ENCODE measurements at places on chromosomes 16 and 17.
A peak's percentile ranks its signal among the peaks of the same experiment; 100 is the strongest.

- no peak for DNase-seq
Measured at GRCh38 chr17:71327376-71328059, 793.3 kb upstream of the SOX9 start.

DNA sequence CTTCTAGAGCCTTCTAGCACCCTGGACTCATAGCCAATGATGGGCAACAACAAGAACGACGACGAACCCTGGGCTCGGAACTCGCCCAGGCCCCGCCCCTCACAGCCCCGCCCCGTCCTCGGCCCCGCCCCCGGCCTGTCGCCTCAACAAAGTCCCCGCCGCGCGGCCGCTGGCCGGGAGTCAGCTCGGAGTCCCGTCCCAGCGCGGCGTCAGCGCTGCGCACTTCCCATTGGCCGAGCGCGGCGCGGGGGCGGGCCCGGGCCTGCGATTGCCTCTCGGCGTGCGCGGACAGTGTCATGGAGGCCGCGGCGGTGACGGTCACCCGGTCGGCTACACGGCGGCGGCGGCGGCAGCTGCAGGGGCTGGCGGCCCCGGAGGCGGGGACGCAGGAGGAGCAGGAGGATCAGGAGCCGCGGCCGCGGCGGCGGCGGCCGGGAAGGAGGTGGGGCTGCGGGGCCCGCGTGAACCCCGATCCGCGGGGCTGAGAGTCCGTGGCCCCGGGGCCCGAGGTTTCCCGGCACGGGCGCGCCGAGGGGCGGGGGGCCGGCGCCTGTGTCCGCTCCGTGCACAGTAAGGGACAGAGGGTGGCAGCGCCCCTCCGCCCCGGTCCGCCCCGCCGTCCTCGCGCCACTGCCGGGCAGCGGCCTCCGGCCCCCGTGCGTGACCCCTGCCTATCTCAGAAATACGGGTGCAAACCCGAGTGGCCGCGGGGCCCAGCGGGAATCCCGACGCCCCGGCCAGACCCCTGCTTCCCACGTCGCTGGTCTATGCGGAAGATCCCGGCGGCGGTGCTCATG lies at the start of gene ENGASE:
TSS of gene ENGASE (plus strand) at position 176 of the 797 bp plus-strand sequence. CDS start at position 297, 121 bp downstream.
- DNase-seq = peak; percentile 94

DNA sequence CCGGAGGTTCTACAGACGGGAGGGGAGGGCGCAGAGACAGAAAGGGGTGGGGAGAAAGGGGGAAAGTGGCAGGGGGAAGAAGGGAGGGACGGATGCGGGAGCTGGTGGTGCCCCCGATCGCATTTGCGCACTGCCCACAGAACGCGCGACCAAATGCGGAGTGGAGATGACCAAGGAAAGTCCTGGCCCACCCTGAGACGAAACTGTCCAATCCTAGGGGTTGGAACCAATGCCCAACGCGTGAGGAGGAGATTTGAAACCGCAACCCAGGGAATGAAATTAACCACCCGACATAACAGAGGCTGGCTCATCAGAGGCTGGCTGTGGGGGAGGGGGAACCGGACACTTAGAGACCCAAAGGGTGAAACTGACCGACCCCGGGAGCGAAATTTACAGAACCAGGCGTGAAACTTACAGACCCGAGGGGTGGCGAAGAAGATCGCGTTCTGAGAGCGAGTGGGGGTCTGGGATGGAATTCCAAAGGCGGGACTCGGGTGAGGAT lies 1.4 kb downstream of the HES7 start:
- DNase-seq = peak; percentile 77

- peak; percentile 98 for DNase-seq
Measured at GRCh38 chr17:8153957-8154607, 1.9 kb upstream of the PER1 start.

DNA sequence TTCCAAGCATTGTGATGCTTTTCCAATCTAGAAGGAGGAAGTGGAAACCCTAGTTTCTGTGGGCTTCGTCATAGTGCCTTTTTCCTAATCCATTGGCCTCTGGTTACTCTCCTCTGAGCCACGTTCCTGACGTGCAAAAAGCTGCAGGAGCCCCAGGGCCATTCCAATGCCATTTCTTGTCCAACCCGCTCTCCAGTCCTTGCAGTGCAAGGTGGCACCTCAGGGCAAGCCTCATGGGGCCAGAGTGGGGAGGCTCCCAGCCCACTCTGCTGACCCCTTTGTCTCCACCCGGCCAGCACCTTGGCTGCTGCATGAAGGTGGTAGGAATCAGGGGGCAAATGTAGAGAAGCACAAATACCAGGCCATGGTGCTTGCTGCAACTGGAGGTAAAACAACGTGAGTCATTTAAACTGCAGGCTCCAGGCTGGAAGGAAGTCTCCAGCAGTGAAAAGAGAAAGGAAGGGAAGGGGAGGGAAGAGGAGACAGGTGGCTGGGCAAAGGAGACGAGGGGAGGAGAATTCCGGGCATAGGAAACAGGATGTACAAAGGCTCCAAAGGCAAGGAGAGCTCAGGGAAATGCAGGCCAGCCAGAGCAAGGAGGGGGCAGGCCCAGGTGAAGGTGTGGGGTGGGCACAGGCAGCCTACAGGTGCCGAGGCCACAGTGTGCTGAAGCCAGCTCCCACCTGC lies 168.2 kb upstream of the TNRC6C start:
- DNase-seq = peak; percentile 35

DNA sequence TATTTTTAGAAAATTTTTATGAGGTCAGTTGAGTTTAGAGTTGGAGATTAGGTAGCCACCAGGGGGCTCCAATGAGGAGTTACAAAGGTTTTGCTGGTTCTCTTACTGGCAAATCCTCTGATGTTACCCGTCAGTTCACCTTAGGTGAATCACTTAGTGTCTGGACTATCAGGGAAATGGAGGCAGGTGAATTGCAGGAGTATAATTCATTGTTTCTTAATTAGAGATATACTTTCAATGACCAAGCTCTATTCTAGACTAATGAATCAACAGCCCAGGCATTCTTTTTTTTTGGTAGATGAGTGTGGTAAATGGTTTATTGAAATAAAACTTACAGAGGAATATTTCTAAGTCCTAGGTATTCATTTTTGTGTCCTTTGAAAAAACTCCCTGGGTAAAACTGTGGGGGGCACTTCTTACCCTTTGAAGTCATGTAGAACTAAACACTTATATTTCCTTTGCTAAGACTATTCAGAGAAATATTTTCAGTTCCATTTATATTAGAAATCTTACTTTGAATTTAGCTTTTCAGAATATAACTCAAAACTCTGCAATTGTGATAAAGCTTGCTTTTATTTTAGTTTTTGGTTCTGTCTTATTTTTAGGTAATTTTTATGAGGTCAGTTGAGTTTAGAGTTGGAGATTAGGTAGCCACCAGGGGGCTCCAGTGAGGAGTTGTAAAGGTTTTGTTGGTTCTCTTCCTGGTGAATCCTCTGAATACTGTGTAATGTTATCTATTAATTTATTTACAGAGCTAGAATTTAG lies 17.7 kb downstream of the PSMD11 start:
- DNase-seq = peak; percentile 71

DNA sequence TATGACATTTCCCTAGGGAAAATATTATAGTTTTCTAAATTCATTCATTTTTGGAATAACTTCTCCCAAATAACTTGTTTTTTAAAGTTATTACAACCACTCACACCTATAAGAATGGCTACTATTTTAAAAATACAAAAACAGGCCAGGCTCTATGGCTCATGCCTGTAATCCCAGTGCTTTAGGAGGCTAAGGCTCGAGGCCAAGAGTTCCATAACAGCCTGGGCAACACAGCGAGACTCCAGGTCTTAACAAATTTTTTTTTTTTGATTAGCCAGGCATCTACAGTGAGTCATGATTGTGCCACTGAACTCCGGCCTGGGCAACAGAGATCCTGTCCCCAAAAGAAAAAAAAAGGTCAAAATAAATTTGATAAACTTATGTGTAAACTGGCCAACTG lies 43.6 kb upstream of the YPEL2 start:
- DNase-seq = no peak

GRCh38 chr16:75794426-75794825 lies 68.1 kb upstream of the CPHXL start:
- no peak for DNase-seq

- no peak for DNase-seq
Measured at GRCh38 chr17:15432807-15433611, 34.4 kb downstream of the CDRT4 start.

DNA sequence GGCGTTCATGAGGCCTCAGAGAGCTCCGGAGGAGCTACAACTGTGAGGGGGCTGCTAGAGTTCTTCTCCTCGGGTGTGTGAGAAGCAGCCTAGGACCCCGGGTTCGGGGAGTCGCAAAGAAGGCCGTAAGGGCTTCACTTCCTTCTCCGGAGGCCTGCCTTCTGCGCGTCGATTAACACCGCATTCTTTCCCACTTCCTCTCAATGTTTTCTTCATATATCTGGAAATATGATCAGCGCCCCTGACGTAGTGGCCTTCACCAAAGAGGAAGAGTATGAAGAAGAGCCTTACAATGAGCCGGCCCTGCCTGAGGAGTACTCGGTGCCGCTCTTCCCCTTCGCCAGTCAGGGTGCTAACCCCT lies 449 bp downstream of the SMCR8 start:
- no peak for DNase-seq

DNA sequence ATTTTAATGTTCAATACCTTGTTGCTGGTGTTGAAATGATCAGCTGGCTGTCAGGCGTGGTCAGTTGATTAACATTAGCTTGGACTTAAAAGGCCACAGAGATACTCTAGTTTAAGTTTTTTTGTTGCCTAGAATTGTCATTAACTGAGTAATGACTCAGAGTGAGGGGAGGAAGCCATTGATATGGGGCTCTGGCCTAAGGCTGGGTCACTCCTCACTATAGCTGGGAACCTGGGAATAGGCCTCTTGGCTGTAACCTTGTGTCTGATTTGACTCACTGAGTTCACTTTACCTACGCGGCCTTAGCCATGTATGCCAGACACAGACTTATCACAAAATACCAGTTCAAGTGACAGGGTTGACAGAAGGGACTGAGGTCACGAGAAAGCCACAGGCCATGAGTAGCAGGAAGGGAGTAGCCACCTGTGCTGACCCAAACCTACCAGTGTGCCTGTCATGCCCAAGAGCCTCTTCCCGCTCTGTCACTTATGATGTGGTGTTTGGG lies 37.9 kb upstream of the ADCY7 start:
- DNase-seq = no peak

GRCh38 chr17:62101090-62101489 lies 36.0 kb upstream of the MED13 start:
- no peak for DNase-seq

DNA sequence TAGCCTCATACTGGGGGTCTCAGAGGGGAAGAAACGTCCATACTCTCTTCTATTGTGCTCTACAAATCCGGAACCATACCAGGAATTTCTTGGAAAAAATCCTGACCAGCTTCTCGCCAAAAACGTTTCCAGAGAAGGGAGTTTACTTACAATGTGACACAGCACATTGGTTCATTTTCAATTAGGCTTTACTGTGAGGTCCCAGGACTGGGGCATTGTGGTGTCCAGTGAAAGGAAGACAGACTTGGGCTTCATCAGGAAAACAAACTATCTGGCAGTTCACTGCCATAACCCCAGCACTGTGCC lies 14.7 kb downstream of the MPP2 start:
- DNase-seq = no peak

DNA sequence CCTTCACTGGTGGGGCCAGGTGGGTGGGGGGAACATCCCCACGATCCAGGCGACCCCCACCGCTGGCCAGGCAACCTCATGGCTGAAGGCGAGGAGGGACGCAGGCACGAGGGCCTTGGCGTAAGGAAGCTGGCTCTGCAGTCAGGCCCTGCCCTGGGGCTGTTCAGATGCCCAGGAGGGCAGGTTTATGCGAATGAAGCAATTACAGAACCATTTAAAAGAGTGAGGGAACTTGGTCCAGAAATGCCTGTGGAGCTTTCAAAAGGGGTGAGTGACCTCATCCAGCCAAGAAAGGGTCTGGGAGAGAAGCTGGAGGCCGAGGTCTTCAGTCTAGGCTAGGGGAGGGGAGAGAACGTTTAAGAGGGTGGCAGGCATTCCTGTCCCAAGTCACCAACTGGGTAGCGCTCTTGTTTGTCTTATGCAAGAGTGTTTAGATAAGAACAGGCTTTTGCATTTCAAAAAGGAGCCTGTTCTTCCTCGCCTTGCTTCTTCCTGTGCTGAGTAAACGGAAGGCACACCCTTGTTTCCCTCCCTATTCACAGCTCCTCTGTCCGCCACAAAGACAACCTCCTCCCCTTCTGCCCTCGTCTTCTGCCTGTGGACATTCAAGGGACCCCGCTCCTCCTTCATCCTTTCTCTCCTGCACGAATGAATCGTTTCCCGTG lies 183.5 kb upstream of the SDK2 start:
- no peak for DNase-seq

DNA sequence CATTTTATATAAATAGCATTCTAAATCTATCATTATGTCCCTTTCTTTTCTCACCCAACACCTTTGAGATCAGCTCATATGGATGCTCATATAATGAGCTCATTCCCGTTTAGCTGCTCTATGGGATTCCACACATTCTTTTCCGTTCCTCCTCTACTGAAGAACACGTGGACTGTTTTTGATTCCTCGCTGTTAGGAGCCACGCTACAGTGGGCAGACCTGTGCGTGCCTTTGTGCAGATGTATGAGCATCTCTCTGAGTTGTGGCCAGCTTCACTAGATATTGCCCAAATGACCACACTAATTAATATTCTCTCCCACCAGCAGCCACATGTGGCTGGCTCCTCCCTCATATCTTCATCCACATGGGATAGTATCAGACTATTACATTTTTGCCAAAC lies 6.0 kb upstream of the TNFRSF13B start:
- DNase-seq = no peak

- DNase-seq = peak; percentile 59
Measured at GRCh38 chr16:50671644-50672260, 9.4 kb downstream of the SNX20 start.

DNA sequence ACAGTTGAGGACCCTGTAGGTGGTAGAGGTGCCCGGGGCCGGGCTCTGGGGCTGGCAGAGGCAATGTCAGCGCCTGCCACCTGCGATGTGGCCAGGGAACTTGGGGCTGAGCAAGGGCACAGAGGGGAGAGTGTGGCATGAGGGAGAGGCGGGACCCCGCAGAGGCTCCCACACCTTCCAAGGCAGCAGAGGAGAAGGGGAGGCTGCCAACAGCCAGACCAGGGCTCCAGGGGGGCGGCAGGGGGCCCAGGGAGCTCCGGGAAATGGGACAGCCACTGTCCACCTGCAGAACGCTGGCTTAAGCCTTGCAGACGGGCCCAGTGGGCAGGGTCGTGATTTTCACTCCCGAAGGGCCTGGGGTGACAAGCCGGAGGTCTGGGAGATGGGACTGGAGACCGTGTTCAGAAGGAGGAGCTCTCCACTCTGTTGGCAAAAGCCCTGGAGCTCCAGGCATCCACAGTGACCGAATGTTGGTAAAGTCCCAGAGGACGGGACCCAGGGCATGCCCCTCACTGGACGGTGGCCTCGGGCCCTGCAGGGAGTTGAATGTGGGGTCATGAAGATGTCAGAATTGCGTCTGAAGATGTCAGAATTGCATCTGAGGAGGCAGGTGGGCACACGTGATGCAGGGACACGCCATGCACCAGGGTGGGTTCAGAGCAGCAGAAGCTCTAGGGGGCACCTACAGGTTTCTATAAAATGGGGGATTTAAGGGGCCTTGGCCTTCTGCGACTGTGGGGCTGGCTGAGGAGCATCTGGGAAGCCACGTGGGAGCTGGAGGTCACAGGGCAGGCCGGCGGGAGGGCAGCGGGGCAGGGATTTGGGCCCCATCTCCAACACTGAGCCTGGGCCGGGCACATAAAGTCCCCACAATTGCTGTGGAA lies 18.6 kb downstream of the CD7 start:
- no peak for DNase-seq
